Activated CD8-positive, alpha-beta memory T cell treated with anti-CD3 and anti-CD28 coated beads for 36 hours (primary cell): ENCODE measurements at places on chromosomes 7 and 10. TPM values are rescaled to one million over a fixed set of nuclear protein-coding genes. Genes with fewer than 3 reads are reported as not detected.

ACSM6 gene
- not detected for total RNA-seq

SPDYE16 gene
- total RNA-seq = not detected

RABGEF1 gene
- total RNA-seq = 24.4 TPM

AKR1D1 gene
- total RNA-seq = not detected
